ENCODE measurements at places on chromosomes 7 and 10.

DNA sequence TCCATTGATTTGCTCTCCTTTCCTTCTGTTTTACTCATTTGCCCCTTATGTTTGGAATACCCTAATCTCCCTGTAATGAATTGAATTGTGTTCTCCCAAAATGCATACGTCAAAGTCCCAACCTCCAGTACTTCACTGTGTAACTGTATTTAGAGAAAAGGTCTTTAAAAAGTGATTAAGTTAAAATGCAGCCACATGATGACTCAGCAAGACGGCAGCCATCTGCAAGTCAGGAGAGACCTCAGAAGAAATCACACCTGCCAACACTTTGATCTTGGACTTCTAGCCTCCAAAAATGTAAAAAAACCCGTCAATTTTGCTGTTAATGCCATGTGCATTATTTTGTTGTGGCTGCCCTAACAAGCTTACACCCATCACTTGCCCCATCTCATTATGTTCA is 85.3 kb upstream of the PCLO start:
- DNase-seq = no peak

- no peak for DNase-seq
Observed at GRCh38 chr7:45921699-45922519, 837 bp upstream of the IGFBP3 start.

- no peak for DNase-seq
Observed at GRCh38 chr7:23712368-23713284, 2.6 kb downstream of the STK31 start.

GRCh38 chr10:21517134-21518031 is 8.1 kb downstream of the SKIDA1 start:
- DNase-seq = no peak

- DNase-seq = no peak
Observed at GRCh38 chr7:104931181-104931781, 82.7 kb upstream of the KMT2E start.

GRCh38 chr10:86964061-86964846 is 4.0 kb upstream of the ADIRF start:
- DNase-seq = no peak

- DNase-seq = no peak
Observed at GRCh38 chr10:76408646-76409045, 977.2 kb downstream of the LRMDA start.

GRCh38 chr7:143217806-143218205 is 4.0 kb upstream of the TAS2R40 start:
- no peak for DNase-seq

GRCh38 chr7:51242007-51242691 is 74.5 kb downstream of the COBL start:
- no peak for DNase-seq

DNA sequence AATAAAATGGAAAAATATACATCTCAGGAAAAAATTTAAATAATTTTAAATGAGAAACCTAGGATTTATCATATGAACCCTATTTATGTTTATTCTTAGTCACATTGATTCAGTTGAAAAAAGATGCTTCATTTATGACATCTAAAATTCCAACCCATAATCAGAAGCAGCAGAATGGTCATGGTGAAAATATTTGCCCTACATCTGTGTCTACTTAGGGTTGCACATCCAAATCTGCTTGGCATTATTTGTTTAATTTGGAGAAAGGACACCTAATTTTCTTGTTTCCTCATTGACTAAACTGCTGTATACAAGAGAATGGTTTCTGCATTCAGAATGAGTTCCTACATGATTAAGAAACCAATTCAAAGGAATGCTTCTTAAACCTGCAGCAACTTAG is 72.9 kb upstream of the SKAP2 start:
- DNase-seq = no peak

DNA sequence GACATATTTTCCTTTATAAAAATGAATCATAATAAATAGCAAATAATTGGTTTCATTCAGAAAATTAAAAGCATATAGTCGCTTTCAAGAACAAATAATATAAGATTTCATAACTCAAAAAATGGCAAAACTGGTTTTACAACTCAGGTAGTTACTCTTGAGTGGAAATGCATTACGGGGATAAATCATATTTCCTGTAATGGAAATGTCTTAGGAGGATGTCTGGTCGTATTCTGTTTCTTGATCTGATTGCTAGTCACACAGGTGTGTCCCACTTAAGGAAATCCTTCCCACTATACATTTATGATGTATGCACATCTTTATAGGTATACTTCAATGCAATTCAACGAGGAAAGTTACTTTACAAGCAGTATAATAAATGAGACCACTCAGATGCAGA is 20.7 kb downstream of the NRAP start:
- DNase-seq = no peak

Data from D721Med (cell line).